GM12878 (cell line): ENCODE measurements at places on chromosomes 7 and 10. TPM values are rescaled to one million over a fixed set of nuclear protein-coding genes. Genes with fewer than 3 reads are reported as not detected.

The ANXA8L1 gene
- 0.29 and 0.37 TPM in 2 replicates for polyA plus RNA-seq

The OPN4 gene
- polyA plus RNA-seq = not detected in 2 replicates

The RASSF4 gene
- 19.1 TPM in 2 replicates for polyA plus RNA-seq

The CCDC6 gene
- 26.2 and 30.5 TPM in 2 replicates for polyA plus RNA-seq

The AHCYL2 gene
- polyA plus RNA-seq = 1.7 and 4.4 TPM in 2 replicates

The AGR2 gene
- not detected in 2 replicates for polyA plus RNA-seq
